ENCODE measurements at places on chromosomes 3 and 15. TPM values are rescaled to one million over a fixed set of nuclear protein-coding genes. Genes with fewer than 3 reads are reported as not detected.

GRCh38 chr3:191387441-191388077 is 57.2 kb upstream of the UTS2B start:
- no peak overlapping the region for H3K27ac ChIP-seq
- no peaks in the 10 kb centered on the region for H3K27me3 ChIP-seq
- H3K4me1 ChIP-seq, result peaks cover 45% of the 10 kb centered on the region

Gene HEG1
- 107 TPM for total RNA-seq

GRCh38 chr3:36837089-36837488 is 72.7 kb upstream of the DCLK3 start:
- H3K4me1 ChIP-seq, result no peaks in the 10 kb centered on the region
- H3K27me3 ChIP-seq, result no peaks in the 10 kb centered on the region
- H3K27ac ChIP-seq, result no peak overlapping the region
- DNase-seq, result no peak

DNA sequence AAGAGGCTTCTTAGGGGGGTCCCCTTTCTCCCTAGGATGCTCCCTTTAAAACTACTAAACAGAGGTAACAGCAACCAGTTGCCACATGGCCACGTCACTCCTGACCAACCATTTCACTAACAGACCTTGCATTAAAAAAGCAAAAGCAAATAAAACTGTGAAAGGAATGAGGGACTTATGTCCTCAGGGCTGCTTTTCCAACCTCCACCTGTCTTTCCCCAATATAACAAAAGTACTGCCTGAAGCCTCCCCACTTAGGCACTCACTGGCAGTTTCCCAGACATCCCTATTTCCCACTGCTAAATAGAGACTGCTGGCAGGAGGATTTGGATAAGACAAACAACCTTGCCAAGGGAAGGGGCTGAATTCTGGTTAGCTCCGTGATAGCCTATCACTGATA is 130.3 kb downstream of the ATP8B4 start:
- H3K36me3 ChIP-seq, result no peaks in the 10 kb centered on the region
- H3K4me3 ChIP-seq, result no peak overlapping the region
- H3K27me3 ChIP-seq, result peaks cover 16% of the 10 kb centered on the region
- DNase-seq, result no peak

DNA sequence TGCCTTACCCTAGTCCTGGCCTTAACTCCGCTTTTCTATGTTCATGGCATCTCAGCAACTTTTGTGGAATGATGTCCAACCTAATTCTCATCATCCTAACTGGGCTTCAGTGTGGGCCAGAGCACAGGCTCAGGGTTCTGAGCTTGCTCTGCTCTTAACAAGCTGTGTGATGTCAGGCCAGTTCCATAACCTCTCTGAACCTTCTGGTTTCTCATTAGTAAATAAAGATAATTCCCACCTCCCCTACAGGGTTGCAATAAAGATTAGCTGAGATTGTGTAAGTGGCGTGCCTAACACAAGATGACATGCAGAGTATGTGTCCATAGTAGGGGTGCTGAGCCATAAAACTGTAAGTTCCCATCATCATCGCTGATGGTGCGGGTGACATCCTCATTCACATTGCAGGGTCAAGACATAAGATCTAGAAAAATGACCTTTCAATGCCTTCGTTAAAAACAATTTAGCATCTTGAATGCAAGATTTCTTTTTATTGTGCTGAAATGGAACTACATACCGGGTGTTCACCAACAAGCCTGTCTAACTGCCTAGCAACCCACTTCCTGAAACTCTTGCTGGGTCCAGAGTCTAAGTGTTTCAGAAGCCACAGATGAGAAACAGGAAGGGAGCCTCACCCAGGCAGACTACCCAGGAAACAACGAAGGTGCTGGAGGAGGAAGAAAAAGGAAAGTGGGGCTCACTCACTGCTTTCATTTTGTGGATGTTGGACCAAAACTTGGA is 36.2 kb downstream of the CDCP1 start:
- no peak for DNase-seq
- H3K27me3 ChIP-seq, result peaks cover 7% of the 10 kb centered on the region
- H3K27ac ChIP-seq, result no peak overlapping the region
- H3K4me3 ChIP-seq, result no peak overlapping the region
- peaks cover 14% of the 10 kb centered on the region for H3K4me1 ChIP-seq
- H3K36me3 ChIP-seq, result no peaks in the 10 kb centered on the region

Gene SLC15A2
- total RNA-seq, result 0.92 TPM

- no peaks in the 10 kb centered on the region for H3K4me1 ChIP-seq
- H3K4me3 ChIP-seq, result no peak overlapping the region
- no peaks in the 10 kb centered on the region for H3K36me3 ChIP-seq
- no peaks in the 10 kb centered on the region for H3K27me3 ChIP-seq
Observed at GRCh38 chr15:81492331-81492968, 118.4 kb upstream of the TMC3 start.

GRCh38 chr15:69979262-69979661 is 118.5 kb downstream of the TLE3 start:
- no peak overlapping the region for H3K4me3 ChIP-seq
- H3K27me3 ChIP-seq, result peaks cover 24% of the 10 kb centered on the region
- no peak overlapping the region for H3K27ac ChIP-seq
- H3K36me3 ChIP-seq, result no peaks in the 10 kb centered on the region

DNA sequence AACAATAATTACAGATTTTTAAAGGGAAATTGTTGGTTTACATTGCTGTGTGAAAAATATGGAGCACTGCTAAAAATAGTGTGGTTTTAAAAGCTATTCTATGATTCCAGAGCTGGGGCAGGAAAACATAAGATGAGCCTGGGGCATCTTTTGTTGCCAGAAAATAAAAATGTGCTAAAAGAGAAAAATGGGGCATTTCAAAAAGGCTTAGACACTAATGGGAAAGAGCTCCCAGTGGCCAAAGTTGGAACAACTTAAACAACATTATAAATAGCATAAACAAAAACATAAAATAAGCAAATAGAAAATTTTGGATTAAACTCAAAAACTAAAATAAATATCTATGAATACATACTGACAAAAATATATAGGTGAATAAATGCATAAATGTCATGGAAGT is 478.9 kb downstream of the NLGN1 start:
- no peaks in the 10 kb centered on the region for H3K36me3 ChIP-seq
- H3K27ac ChIP-seq, result no peak overlapping the region
- H3K4me1 ChIP-seq, result peaks cover 16% of the 10 kb centered on the region
- no peak for DNase-seq

- H3K4me1 ChIP-seq, result no peaks in the 10 kb centered on the region
- H3K27ac ChIP-seq, result no peak overlapping the region
- peaks cover 16% of the 10 kb centered on the region for H3K27me3 ChIP-seq
- H3K4me3 ChIP-seq, result no peak overlapping the region
- no peak for DNase-seq
Observed at GRCh38 chr3:118001380-118001779, 1033.3 kb downstream of the IGSF11 start.

GRCh38 chr15:93245661-93246042 is 156.6 kb upstream of the RGMA start:
- H3K4me1 ChIP-seq, result peaks cover 2% of the 10 kb centered on the region
- no peak for DNase-seq
- no peak overlapping the region for H3K4me3 ChIP-seq
- H3K27ac ChIP-seq, result no peak overlapping the region

GRCh38 chr3:162014284-162014683 is 517.7 kb downstream of the OTOL1 start:
- no peak overlapping the region for H3K27ac ChIP-seq
- DNase-seq, result no peak
- H3K36me3 ChIP-seq, result no peaks in the 10 kb centered on the region
- no peaks in the 10 kb centered on the region for H3K4me1 ChIP-seq

DNA sequence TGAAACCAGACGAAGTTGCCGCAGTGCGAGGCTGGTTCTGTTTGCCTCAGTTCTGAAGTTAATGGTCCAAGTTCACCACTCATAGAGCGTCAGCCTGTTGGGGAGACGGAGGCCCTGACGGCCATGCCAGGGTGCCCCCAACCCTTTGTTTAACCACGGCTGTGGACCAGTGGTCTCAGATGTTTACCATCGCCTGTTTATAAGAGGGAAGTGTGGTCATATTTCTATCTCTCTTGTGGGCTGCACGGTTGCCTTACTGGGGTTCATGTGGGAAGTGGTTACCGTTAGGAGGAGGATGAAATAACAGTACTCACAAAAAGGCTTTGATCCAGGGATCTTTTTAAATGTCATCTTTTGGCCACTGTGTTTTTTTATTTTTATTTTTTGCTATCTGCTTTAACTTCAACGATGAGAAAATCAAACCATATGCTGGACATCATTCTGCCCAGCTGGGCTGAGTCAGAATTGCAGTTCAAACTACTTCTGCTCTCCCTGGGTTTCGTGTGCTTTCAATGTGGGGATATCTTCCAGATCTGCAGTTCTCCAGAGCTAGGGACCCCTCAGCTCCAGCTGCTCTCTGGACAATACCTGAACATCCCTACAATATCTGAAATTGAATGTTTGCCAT is 17.8 kb downstream of the SMAD3 start:
- no peak for DNase-seq
- H3K27ac ChIP-seq, result no peak overlapping the region
- no peaks in the 10 kb centered on the region for H3K27me3 ChIP-seq
- H3K4me1 ChIP-seq, result peaks cover 80% of the 10 kb centered on the region
- no peak overlapping the region for H3K4me3 ChIP-seq

DNA sequence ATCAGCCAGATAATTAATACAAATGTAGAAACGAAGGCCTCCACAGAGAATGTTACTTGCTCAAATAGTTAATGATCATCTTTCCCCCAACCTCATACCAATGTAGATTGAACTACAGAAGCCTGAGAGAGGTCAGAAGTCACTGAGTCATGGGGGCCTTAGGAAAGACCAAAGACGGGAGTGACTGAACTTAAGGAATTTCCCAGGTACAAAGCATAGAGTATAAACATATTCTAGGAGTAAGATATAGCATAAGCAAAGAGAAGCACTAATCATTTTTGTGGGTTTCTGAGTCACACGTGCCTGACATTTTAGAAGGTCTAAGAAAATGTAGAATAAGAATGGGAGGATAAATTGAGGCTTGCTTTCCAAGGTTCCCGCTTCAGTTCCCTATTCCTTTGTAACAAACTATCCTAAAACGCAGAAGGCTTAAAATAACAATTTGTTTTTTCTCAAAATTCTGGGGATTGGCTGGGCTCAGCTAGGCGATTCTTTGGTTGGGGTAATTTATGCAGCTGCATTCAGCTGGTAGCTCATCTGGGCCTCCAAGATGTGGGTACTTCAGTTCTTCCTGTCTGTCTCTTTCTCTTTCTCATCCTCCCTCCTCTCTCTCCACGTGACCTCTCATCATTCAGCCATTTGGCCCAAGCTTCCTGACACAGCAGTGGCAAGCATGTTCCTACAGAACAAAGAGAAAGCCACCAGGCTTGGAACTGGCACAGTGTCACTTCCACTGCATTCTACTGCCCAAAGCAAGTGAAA is 422.6 kb downstream of the FOXP1 start:
- H3K27ac ChIP-seq, result peak overlapping the region; percentile 60
- no peak for DNase-seq
- H3K36me3 ChIP-seq, result peaks cover 2% of the 10 kb centered on the region
- H3K4me1 ChIP-seq, result peaks cover 74% of the 10 kb centered on the region

GRCh38 chr15:40633178-40633577 is 39.1 kb downstream of the KNL1 start:
- H3K36me3 ChIP-seq, result no peaks in the 10 kb centered on the region
- H3K27ac ChIP-seq, result no peak overlapping the region
- no peaks in the 10 kb centered on the region for H3K4me1 ChIP-seq
- H3K27me3 ChIP-seq, result no peaks in the 10 kb centered on the region
- DNase-seq, result no peak
- no peak overlapping the region for H3K4me3 ChIP-seq

- no peaks in the 10 kb centered on the region for H3K36me3 ChIP-seq
- DNase-seq, result no peak
- H3K4me1 ChIP-seq, result no peaks in the 10 kb centered on the region
- H3K27ac ChIP-seq, result no peak overlapping the region
Observed at GRCh38 chr3:147447224-147447623, 38.1 kb downstream of the ZIC1 start.

GRCh38 chr3:115549071-115549470 is 74.2 kb upstream of the GAP43 start:
- peaks cover 1% of the 10 kb centered on the region for H3K36me3 ChIP-seq
- H3K27ac ChIP-seq, result no peak overlapping the region
- DNase-seq, result no peak
- no peaks in the 10 kb centered on the region for H3K27me3 ChIP-seq
- H3K4me1 ChIP-seq, result peaks cover 21% of the 10 kb centered on the region

DNA sequence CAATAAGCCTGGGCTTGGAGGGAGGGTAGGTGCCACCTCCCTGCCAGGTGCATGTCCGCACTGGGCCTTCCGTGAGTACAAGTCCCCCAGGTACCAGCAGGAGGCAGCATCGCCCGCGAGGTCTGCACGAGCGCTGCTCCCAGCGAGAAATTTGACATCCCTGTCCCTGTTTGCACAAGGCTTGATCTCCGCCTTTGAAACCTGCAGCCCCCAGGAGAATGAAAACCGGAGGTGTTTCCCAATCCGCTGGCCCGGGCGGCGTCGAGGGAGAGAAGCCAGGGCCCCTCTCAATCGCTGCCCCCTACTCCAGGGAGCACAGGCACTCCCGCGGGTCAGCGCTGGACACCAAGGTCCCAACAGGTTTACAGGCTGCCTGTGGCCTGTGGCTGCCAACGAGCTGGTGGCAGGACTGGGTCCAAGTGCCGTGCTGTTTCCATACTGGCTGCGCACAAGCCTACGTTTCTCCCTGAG is 961 bp downstream of the HAPLN3 start:
- peaks cover 1% of the 10 kb centered on the region for H3K36me3 ChIP-seq
- DNase-seq, result no peak
- H3K27me3 ChIP-seq, result no peaks in the 10 kb centered on the region
- no peak overlapping the region for H3K27ac ChIP-seq
- H3K4me3 ChIP-seq, result peak overlapping the region; percentile 76

- no peak for DNase-seq
- H3K4me1 ChIP-seq, result no peaks in the 10 kb centered on the region
- no peak overlapping the region for H3K4me3 ChIP-seq
Observed at GRCh38 chr3:40432793-40433192, 24.3 kb upstream of the RPL14 start.

GRCh38 chr15:76310475-76311099 is 682 bp downstream of the ETFA start:
- H3K27me3 ChIP-seq, result no peaks in the 10 kb centered on the region
- peaks cover 40% of the 10 kb centered on the region for H3K4me1 ChIP-seq
- peak overlapping the region; percentile 95 for H3K27ac ChIP-seq

DNA sequence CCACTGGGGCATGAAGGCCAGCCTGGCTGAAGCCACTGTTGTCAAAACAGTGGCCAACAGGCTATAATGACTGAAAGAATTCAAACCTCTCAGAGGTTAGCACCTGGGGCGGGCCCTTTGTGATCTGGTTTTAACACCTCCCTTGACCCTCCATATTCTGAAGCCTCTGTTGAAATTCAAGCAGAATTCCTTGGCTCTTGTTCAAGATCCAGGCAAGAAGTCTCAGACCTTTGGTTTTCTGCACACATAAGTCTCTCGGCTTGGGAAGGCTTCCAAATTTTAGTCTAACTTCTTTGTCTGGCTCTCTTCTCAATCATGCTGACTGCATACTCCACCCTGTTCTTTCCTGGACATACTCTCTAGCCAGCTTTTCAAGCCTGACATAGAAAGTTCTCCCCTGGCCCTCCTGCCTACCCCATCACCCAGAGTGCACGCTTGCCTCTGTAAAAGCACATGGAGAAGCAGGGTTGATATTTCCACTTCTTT is 144.5 kb downstream of the PDZRN3 start:
- no peak overlapping the region for H3K4me3 ChIP-seq
- no peaks in the 10 kb centered on the region for H3K36me3 ChIP-seq
- H3K27ac ChIP-seq, result no peak overlapping the region
- H3K27me3 ChIP-seq, result no peaks in the 10 kb centered on the region
- peaks cover 23% of the 10 kb centered on the region for H3K4me1 ChIP-seq

GRCh38 chr15:61106044-61106834 is 122.9 kb downstream of the RORA start:
- H3K27me3 ChIP-seq, result no peaks in the 10 kb centered on the region
- H3K4me3 ChIP-seq, result no peak overlapping the region
- peaks cover 2% of the 10 kb centered on the region for H3K36me3 ChIP-seq
- no peak overlapping the region for H3K27ac ChIP-seq
- DNase-seq, result no peak

Data from chondrocyte (in vitro differentiated cells).